CD4-positive, alpha-beta T cell treated with Interleukin-17A for 1 hour (primary cell): ENCODE measurements at places on chromosomes 11 and 22.

DNA sequence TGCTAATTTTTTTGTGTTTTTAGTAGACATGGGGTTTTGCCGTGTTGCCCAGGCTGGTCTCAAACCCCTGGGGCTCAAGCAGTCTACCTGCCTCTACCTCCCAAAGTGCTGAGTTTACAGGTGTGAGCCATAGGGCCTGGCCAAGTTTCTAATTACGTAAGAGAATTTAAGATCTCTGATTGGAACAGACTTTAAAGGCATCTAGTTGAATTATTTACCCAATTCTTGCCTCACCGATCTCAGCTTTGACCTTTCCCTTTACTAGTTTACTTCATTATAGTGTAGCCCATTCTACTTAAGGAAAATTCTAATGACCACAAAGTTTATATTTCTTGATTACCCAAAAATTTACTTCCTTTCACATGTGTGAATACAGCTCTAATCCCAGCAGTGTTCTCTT, 81.6 kb downstream of the YAP1 start:
- DNase-seq, result no peak

GRCh38 chr22:19603767-19604166, 79.6 kb upstream of the CLDN5 start:
- DNase-seq, result no peak

- DNase-seq, result no peak
Measured at GRCh38 chr22:20389288-20389687, 4.7 kb upstream of the ZNF74 start.

DNA sequence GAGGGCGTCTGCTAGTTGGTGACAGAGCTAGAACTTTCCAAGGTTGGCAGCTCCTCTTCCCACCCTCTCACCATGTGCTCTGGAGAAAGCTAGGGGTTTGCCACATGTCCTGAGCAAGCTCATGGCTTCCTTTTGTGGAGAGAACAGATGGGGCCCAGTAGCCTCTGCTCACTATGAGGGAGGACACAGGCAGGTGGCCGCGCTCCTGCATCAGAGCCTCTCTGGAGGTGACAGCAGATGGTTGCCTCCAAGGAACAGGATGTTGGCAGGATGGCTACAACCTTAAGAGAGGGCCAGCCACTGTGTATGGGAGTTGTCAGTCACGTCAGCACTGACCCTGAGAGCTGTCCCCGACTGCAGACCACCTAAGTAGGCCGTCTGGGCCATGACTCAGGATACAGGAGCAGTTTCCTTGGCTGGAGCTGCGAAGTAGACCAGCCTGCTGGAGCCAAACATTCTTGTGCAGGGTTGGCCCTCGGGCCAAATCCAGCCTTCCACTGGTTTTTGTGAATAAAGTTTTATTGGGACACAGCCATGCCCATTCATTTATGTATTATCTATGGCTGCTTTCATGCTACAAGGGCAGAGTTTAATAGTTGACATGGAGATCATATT, 28.0 kb downstream of the SGSM1 start:
- DNase-seq, result no peak

GRCh38 chr11:124581817-124582216, 12.0 kb downstream of the OR8A1 start:
- no peak for DNase-seq
